A549 treated with CORT108297 at 1 μM for 4 hours (cell line): ENCODE measurements at places on chromosomes 1 and 21. TPM values are rescaled to one million over a fixed set of nuclear protein-coding genes. Genes with fewer than 3 reads are reported as not detected.

Gene TMEM125
- total RNA-seq: 0.09 TPM in 1 of 5 replicates, not detected in the others

Gene SZRD1
- 74.7 to 93.3 TPM (median 91.4 TPM) in 5 replicates for total RNA-seq

Gene SHCBP1L
- total RNA-seq: not detected in 5 replicates

Gene RGL1
- 0.74 to 0.96 TPM (median 0.91 TPM) in 5 replicates for total RNA-seq

Gene TNNI3K
- total RNA-seq: not detected in 5 replicates

Gene RIMS3
- 0.61 to 1.3 TPM (median 1.0 TPM) in 5 replicates for total RNA-seq

Gene IGSF3
- 17.1 to 24.2 TPM (median 20.8 TPM) in 5 replicates for total RNA-seq

Gene FAM167B
- total RNA-seq: 0.44 to 0.87 TPM (median 0.66 TPM) in 5 replicates

Gene KLHDC7A
- total RNA-seq: 1.3 to 2.4 TPM (median 1.5 TPM) in 5 replicates

Gene RHBDL2
- 2.5 to 2.7 TPM (median 2.5 TPM) in 5 replicates for total RNA-seq

Gene CKS1B
- 329 to 371 TPM (median 349 TPM) in 5 replicates for total RNA-seq

Gene C1orf226
- 0.50 to 0.85 TPM (median 0.74 TPM) in 5 replicates for total RNA-seq

Gene OR2T10
- total RNA-seq: not detected in 5 replicates

Gene MYCBP
- total RNA-seq: 17.8 to 23.2 TPM (median 20.7 TPM) in 5 replicates

Gene GSTM1
- not detected in 5 replicates for total RNA-seq

Gene ERG
- total RNA-seq: not detected in 5 replicates

Gene OR2T2
- total RNA-seq: not detected in 5 replicates

Gene CHAF1B
- 10.8 to 11.6 TPM (median 11.4 TPM) in 5 replicates for total RNA-seq

Gene OR6K3
- not detected in 5 replicates for total RNA-seq

Gene ATP6V1G3
- total RNA-seq: not detected in 5 replicates

Gene FAM131C
- 11.2 to 18.8 TPM (median 17.9 TPM) in 5 replicates for total RNA-seq

Gene SRGAP2B
- total RNA-seq: 12.3 to 27.5 TPM (median 16.9 TPM) in 5 replicates

Gene SLAMF6
- not detected in 5 replicates for total RNA-seq

Gene LDLRAD1
- not detected in 5 replicates for total RNA-seq

Gene HMGN1
- 162 to 217 TPM (median 175 TPM) in 5 replicates for total RNA-seq

Gene IPP
- total RNA-seq: 4.5 to 5.7 TPM (median 4.8 TPM) in 5 replicates

Gene HYI
- 13.3 to 18.1 TPM (median 16.7 TPM) in 5 replicates for total RNA-seq

Gene SYT6
- total RNA-seq: 0.35 to 0.61 TPM (median 0.39 TPM) in 5 replicates

Gene LRRN2
- total RNA-seq: 14.3 to 20.0 TPM (median 16.5 TPM) in 5 replicates

Gene C1orf232
- total RNA-seq: not detected in 5 replicates

Gene AK5
- total RNA-seq: 5.5 to 10.0 TPM (median 7.0 TPM) in 5 replicates

Gene NEK2
- 39.2 to 55.5 TPM (median 45.6 TPM) in 5 replicates for total RNA-seq

Gene SYT11
- 1.1 to 1.6 TPM (median 1.3 TPM) in 5 replicates for total RNA-seq

Gene LY9
- total RNA-seq: 0.06 to 0.10 TPM (median 0.08 TPM) in 5 replicates

Gene TOMM20
- total RNA-seq: 107 to 122 TPM (median 110 TPM) in 5 replicates

Gene CD55
- 98.0 to 141 TPM (median 126 TPM) in 5 replicates for total RNA-seq

Gene CAPN8
- 0.57 to 0.88 TPM (median 0.74 TPM) in 5 replicates for total RNA-seq

Gene DENND2C
- 0.29 to 0.57 TPM (median 0.39 TPM) in 5 replicates for total RNA-seq

Gene MATN1
- total RNA-seq: 0.03 to 0.15 TPM (median 0.06 TPM) in 4 of 5 replicates, not detected in the other

Gene RCSD1
- 0.05 to 0.09 TPM (median 0.05 TPM) in 5 replicates for total RNA-seq

Gene MIS18A
- 15.2 to 16.9 TPM (median 15.4 TPM) in 5 replicates for total RNA-seq

Gene IFI44
- 0.36 to 1.6 TPM (median 0.52 TPM) in 5 replicates for total RNA-seq
